ENCODE measurements at places on chromosomes 11 and 22. TPM values are rescaled to one million over a fixed set of nuclear protein-coding genes. Genes with fewer than 3 reads are reported as not detected.
A peak's percentile ranks its signal among the peaks of the same experiment; 100 is the strongest.

DNA sequence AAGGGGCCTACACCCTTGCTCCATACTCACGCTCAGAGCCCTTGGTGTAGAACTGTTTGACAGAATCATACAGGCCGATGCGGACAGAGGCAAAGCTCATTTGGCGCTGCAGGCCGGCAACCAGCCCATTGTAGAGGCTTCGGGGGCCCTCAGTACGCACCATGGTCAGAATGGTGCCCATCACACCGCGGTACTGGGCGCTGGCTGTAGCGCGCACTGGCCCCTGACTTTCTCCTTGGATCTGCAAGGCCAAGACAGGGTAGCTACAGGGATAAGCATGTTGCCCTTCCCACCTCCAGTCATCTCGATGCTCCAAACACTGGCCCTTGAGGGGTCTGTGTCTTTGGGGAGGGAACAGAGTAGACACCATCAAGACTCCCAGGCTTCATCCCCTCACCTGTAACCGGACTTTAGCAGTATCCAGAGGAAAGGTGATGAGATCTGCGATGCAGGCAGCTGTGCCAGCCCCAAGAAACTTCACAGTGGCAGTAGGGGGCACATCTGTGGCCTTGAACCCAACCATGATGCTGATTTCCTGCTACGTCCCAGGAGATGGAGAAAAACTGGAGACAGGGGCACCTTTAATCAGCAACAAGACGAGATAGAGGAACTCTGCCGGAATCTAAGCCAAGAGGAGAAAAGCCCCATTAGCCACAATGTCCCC is 4.7 kb downstream of the UCP2 start:
- DNase-seq, result no peak

The CRYBB3 gene
- total RNA-seq, result not detected

DNA sequence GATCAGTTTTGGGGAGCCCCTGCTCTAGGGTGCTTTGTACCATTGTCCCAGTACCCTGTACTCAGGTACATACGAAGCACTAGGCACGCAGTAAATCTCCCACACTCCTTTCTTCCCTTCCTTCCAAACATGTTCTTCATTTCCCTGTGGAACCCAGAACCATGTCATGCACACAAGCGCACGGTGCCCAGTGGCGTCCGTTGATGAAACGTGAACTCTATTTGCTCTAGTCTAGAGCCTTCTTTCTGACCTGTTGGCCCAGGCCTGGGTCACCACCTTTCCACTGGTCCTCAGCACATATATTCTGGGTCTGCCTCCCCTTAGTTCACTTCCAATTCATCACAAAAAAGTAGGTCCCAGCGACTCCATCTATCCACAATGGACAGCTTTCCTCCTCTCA is 7.0 kb downstream of the USH1C start:
- DNase-seq, result no peak

The ADM2 gene
- 4.2 TPM for total RNA-seq

GRCh38 chr22:20298110-20298802 is 21.6 kb downstream of the DGCR6L start:
- no peak for DNase-seq

DNA sequence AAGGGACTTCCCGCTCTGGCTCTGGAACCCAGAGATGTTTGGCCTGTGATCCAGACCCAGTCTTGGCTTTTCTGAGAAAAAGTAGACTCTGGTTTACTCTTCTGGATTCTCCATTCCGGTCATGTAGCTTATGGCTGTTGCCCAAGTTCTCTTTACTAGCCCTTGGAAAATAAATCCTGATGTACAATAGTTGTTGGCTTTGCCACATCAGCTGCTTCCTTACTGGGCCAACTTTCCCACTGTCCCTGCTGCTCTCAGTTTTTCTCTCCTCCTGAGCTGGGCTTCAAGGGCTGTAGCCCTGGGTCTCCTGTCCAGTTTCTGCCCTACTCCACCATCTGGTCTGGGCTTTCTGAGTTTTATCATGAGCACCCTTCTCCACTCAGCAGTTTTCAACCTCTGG is 12.5 kb downstream of the PATZ1 start:
- DNase-seq, result no peak

GRCh38 chr11:108405706-108406105 is 61.6 kb downstream of the C11orf65 start:
- DNase-seq, result no peak

DNA sequence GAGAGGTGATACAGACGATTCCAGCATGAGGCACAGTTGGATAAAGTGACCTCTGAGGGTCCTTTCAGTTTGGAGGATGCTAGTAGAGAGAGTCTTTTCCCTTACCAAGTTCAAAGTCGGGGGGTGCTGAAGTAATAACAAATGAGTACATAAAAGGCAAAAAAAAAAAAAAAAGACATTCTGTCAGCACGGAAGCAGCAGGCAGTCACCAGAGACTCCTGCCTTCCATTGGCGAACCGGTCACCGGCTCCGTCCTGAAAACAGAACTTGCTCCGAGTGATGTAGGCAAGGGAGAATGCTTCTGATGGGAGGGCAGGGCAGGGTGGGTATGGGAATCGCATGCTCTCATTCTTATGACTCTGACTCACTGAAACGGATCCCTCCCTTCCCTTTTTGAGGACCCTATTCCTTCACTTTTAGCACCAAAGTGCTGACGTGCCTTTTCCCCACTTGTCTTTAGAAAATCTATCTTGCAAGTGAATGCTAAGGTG is 65.9 kb downstream of the PRR5L start:
- DNase-seq, result peak; percentile 89

The SNX32 gene
- not detected for total RNA-seq

- no peak for DNase-seq
These were observed 23.3 kb downstream of the RFPL3 start for GRCh38 chr22:32380991-32381390.

The SLC22A12 gene
- total RNA-seq, result not detected

- no peak for DNase-seq
These were observed 104.5 kb downstream of the CHST1 start for GRCh38 chr11:45560913-45561281.

The VSIG10L2 gene
- 0.08 TPM for total RNA-seq

DNA sequence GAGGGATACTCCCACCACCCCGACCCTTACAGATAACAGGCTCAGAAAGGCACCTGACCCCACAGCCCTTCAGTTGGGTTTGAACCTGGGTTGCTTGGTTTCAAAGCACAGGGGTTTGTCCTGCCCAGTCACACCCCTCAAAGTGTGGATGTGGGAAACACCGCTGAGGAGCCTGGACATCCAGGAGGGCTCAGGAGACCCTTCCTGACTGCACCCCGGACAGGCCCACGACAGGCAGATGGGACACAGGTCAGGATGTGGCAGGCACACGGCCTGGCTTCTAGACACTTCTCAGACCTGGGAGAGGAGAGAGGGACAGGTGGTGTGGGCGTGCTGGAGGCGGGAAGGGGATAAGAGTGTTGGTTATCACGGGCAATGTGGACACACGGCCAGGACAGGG is 932.3 kb downstream of the BRD1 start:
- DNase-seq, result no peak

All from HT-29 (cell line).